ENCODE measurements at places on chromosomes 1 and 21.

DNA sequence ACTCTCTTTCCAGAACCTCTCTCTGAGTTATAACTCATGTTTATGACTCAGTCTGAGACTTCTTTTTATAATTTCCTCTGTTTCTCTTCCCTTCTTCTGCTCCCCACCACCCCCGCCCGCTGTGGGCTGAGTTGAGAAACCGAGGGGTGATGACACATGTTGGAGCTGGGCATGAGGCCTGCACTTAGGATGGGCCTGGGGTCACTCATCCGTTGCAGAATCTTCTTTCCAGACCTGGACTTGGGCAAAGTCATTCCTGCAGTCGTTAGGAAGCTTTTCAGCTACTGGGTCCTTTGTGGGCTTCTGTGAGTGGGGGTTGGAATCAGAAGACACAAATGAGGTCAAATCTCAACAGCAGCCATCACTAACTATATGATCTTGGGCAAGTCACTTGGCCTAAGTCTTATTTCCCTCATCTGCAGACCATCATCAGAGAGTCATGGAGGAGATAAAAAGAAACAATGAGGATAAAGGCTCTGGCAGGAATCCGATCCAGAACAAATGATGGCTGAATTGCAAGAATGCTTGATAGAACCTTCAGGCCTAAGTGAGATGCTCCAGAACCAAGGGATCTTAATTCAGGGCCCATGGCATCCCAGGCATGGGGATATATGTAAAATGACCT, 53.4 kb downstream of the RPS6KA1 start:
- no peaks in the 10 kb centered on the region for H3K4me1 ChIP-seq
- no peak overlapping the region for H3K4me3 ChIP-seq
- H3K27ac ChIP-seq: no peak overlapping the region

- no peaks in the 10 kb centered on the region for H3K36me3 ChIP-seq
- peaks cover 10% of the 10 kb centered on the region for H3K4me1 ChIP-seq
- H3K4me3 ChIP-seq: no peak overlapping the region
- H3K27ac ChIP-seq: no peak overlapping the region
- no peak for DNase-seq
- no peaks in the 10 kb centered on the region for H3K27me3 ChIP-seq
Observed at GRCh38 chr21:44757731-44758130, 43.9 kb downstream of the UBE2G2 start.

DNA sequence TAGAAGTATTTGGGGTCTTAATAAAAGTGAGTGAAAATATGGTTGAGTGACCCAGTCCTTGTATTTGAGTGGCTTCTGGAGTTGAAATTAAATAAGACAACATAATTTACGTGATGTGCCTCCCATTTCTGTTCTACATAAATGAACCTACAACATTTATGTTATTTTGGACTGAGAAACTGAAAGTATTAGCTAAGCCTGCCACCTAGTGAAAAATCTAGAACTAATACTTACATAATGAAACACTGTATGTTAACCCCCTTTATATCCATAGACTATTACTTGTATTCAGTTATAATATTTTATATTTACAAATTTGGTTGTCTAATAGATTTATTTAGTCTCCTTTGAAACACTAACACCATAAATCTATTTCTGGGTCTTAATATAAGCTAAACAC, 298.9 kb downstream of the KCNT2 start:
- H3K27ac ChIP-seq: no peak overlapping the region
- no peak overlapping the region for H3K4me3 ChIP-seq
- DNase-seq: no peak
- H3K4me1 ChIP-seq: no peaks in the 10 kb centered on the region
- H3K27me3 ChIP-seq: no peaks in the 10 kb centered on the region

GRCh38 chr1:178134061-178134460, 40.2 kb downstream of the RASAL2 start:
- no peak for DNase-seq
- no peak overlapping the region for H3K4me3 ChIP-seq
- H3K27me3 ChIP-seq: peaks cover 4% of the 10 kb centered on the region
- no peaks in the 10 kb centered on the region for H3K36me3 ChIP-seq

DNA sequence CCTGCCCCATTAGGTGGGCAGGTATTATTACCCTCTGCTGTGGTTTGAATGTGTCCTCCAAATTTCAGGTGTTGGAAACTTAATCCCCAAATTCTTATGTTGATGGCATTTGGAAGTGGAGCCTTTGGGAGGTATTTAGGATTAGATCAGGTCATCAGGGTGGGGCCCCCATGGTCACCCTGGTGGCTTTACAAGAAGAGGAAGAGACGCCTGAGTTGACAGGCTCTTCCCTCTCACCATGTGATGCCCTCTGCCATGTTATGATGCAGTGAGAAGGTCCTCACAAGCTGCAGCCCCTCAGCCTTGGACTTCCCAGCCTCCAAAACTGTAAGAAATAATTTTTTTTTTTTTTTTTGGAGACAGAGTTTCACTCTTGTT, 8.8 kb upstream of the THEMIS2 start:
- peak overlapping the region; percentile 11 for H3K4me3 ChIP-seq
- peaks cover 37% of the 10 kb centered on the region for H3K4me1 ChIP-seq
- no peak for DNase-seq

- H3K4me3 ChIP-seq: no peak overlapping the region
- no peaks in the 10 kb centered on the region for H3K4me1 ChIP-seq
- H3K27me3 ChIP-seq: peaks cover 1% of the 10 kb centered on the region
- no peak for DNase-seq
Observed at GRCh38 chr1:219446288-219446687, 166.6 kb downstream of the ZC3H11B start.

GRCh38 chr1:234561319-234561718, 48.7 kb downstream of the IRF2BP2 start:
- no peaks in the 10 kb centered on the region for H3K4me1 ChIP-seq
- H3K36me3 ChIP-seq: no peaks in the 10 kb centered on the region
- H3K4me3 ChIP-seq: no peak overlapping the region
- no peak for DNase-seq
- H3K27ac ChIP-seq: no peak overlapping the region
- H3K27me3 ChIP-seq: no peaks in the 10 kb centered on the region

GRCh38 chr1:97929874-97930851, 9.3 kb upstream of the DPYD start:
- no peaks in the 10 kb centered on the region for H3K36me3 ChIP-seq
- DNase-seq: no peak
- no peak overlapping the region for H3K27ac ChIP-seq
- no peak overlapping the region for H3K4me3 ChIP-seq
- H3K27me3 ChIP-seq: no peaks in the 10 kb centered on the region

GRCh38 chr1:157326173-157326859, 188.1 kb upstream of the ETV3 start:
- H3K4me1 ChIP-seq: no peaks in the 10 kb centered on the region
- H3K27me3 ChIP-seq: peaks cover 5% of the 10 kb centered on the region
- no peak overlapping the region for H3K4me3 ChIP-seq
